Epithelial cell of umbilical artery (primary cell): ENCODE measurements at places on chromosomes 1 and 21. TPM values are rescaled to one million over a fixed set of nuclear protein-coding genes. Genes with fewer than 3 reads are reported as not detected.

DNAH14 gene
- 4.2 and 14.0 TPM in 2 replicates for total RNA-seq

KTI12 gene
- total RNA-seq = 11.9 and 14.6 TPM in 2 replicates

LPGAT1 gene
- total RNA-seq = 30.2 and 71.7 TPM in 2 replicates

NHLH2 gene
- total RNA-seq = under 0.01 TPM in 2 replicates

SAMSN1 gene
- 1.2 and 9.4 TPM in 2 replicates for total RNA-seq

PADI3 gene
- total RNA-seq = not detected in 2 replicates

GBP6 gene
- not detected in 2 replicates for total RNA-seq

COQ8A gene
- total RNA-seq = 6.2 and 8.4 TPM in 2 replicates

DYRK3 gene
- 16.9 and 17.2 TPM in 2 replicates for total RNA-seq
